NCI-H1105 (cell line): ENCODE measurements at places on chromosomes 11 and 22.

DNA sequence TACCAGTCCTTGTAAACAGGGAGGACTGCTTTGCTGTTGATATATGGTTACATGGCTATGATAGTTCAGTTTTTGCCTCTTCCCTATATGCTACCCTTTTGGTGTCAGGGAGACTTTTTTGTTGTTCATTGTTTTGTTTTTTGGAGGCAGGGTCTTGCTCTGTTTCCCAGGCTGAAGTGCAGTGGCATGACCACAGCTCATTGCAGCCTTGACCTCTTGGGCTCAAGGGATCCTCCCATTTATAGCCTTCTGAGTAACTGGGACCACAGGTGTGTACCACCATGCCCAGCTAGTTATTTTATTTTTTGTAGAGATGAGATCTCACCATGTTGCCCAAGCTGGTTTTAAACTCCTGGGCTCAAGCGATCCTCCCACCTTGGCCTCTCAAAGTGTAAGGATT lies 38.6 kb upstream of the SPTBN2 start:
- no peak for DNase-seq

- DNase-seq = no peak
Measured at GRCh38 chr22:31533374-31533773, 37.0 kb downstream of the SFI1 start.

DNA sequence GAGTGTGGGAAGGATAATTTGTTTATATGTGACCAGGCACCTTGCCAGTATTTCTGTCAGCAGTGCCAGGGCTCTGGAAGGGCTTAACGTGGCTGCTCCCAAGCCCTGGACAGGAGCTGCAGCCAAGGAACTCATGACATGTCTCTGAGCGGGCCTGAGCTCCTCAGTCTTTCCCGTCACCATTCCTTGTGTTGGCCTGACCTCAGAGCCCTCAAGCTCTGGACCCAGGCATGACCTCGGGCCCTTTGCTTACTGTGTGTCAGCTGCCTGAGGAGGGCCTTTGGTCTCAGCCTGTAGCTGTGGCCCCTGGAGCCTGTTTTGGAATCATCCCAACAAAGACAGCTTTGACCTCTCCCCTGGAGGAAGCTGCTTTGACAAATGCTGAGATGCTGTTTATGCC lies 264.1 kb upstream of the PLET1 start:
- no peak for DNase-seq

DNA sequence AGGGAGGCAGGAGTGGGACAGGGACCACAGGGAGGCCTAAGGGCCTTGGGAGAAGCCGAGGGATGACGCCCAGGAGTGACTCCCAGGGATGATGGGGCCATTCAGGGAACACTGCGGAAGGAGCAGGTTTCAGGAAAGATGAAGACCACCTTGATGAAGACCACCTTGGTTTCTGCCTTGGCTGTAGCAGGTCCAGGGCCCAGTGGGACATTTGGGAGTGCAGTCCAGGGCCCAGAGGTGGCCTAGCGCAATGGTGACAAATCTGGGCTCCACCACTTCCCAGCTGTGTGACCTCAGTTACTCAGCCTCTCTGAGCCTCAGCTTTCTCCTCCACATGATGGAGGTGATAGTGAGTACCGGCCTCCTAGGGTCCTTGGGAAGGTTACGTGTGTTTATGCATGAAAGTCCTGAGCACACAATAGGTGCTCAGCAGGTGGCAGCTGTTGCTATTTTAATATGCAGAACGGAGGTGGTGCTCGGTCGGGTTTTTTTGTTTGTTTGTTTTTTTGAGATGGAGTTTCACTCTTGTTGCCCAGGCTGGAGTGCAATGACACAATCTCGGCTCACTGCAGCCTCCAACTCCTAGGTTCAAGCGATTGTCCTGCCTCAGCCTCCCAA lies 770 bp downstream of the TSGA10IP start:
- no peak for DNase-seq

DNA sequence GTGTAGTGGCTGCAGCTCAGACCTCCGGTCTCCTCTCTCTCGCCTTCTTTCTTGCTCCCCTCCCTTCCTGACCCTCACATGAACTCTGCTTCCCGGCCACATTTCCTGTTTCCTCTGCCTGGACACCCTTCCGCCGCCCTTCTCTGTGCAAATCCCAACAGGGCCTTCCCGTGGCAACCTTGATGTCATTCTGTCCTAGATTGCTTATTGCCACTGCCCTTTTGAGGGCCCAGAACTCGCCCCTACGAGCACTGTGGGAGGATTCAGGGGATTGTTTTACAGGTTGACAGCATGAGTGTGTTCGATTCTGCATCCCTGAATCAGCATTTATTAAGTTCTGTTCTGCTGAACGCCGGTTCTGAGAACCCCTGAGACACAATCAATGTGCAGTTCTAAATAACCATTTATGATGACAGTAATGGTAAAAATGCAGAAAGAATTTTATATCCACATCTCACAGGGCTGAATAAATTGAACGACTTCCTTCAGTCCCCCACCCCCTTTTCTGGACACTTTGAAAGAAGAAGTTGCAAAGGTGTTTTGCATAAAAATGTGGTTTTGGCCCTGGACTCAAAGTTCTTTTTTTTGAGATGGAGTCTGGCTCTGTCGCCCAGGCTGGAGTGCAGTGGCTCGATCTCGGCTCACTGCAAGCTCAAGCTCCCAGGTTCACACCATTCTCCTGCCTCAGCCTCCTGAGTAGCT lies 6.4 kb downstream of the BATF2 start:
- DNase-seq = no peak

GRCh38 chr22:25102722-25103121 lies 96.9 kb upstream of the CRYBB3 start:
- no peak for DNase-seq
